ENCODE measurements at places on chromosomes 3 and 15.

- DNase-seq: peak; percentile 73
These were observed 104.4 kb upstream of the GOLGA6L6 start for GRCh38 chr15:20645956-20646355.

GRCh38 chr15:47727676-47728075, 10.4 kb downstream of the SEMA6D start:
- no peak for DNase-seq

- DNase-seq: no peak
These were observed 110.2 kb upstream of the UMPS start for GRCh38 chr3:124619887-124620599.

DNA sequence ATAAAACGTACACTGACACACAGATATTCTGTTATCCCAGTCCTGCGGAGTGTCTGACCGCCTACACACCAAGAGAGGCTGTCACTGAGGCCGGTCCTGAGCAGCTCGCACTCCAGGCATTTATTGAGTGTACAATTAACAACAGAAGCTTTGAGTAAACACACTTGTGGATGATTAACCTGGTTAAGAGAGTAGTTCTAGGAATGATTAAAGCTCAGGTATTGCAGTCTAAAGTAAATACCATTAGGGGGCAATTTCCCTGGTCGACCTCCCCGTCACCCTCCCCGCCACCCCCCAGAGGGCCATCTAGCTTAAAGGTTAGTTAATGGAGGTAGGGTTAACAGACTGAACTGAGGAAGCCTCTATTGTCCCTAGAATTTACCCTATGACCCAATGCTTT, 1278.5 kb downstream of the NSUN3 start:
- DNase-seq: no peak

DNA sequence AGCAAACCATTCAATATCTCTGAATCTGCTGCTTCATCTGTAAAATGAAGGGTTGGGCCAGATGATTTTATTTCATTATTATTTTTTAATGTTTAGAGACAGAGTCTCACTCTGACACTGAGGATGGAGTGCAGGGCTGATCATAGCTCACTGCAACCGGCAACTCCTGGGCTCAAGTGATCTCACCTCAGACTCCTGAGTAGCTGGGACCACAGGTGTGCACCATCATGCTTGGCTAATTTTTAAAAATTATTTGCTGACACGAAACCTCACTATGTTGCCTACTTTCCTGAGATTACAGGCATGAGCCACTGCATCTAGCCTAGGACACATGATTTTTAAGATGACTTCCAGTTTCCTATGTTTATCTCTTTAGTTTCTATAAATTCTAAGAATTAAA, 105.8 kb downstream of the P3H2 start:
- no peak for DNase-seq

All from ascending aorta (tissue), 2 donors.